CD14-positive monocyte (primary cell): ENCODE measurements at places on chromosomes 12 and 14.
A peak's percentile ranks its signal among the peaks of the same experiment; 100 is the strongest.

DNA sequence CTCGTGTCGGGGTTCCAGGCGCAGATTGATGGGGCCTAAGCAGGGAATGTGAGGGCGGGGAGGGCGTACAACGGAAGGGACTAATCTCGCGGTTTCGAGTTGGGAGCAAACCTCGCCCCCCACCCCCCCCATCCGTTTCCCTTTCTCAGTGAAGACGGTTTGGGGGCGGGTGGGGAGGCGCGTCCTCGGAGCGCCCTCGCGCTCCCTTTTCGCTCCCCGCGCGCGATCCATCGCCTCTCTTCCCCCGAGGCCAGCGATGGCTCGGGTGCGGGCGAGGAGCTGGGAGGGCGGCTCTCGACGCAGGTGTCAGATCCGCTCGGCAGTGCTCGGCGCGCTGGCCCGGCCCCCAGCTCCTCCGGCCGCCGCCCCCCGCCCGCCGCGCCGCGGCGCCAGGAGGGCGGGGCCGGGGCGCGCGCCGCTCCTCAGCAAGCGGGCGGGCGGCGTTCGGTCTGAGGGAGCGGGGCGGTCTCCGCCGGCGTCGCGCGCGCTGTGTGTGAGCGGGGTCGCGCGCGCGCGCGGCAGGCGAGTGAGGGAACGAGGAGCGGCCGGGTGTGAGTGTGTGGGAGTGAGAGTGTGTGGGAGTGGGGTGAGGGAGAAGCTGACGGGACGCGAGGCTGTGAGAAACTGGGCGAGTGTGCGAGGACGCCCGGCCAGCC is at the start of gene RIMKLB:
RIMKLB (plus strand) TSS at position 516 of the 656 bp plus-strand sequence. CDS start 15,876 bp downstream, outside the sequence.
- DNase-seq = peak; percentile 56

DNA sequence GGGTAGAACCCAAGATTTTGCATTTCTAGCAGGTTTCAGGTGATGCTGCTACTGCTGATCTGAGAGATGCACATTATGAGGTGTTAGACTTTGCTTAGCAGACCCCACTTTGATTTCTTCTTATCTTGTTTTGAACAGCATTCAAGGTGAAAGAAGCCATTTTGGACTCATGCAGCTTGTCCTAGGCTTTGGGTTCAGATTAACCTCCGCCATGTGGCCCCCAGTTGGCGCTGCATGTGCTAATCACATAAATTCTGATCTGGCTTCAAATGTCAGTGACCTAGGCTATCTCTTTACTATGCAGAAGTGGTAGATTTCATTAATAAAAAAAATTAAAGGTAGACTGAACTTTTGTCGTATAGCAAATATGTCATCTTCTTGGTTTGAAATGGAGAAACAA is 89.8 kb upstream of the DYRK2 start:
- no peak for DNase-seq

- no peak for DNase-seq
Measured at GRCh38 chr14:33509454-33509853, 441.4 kb downstream of the EGLN3 start.

DNA sequence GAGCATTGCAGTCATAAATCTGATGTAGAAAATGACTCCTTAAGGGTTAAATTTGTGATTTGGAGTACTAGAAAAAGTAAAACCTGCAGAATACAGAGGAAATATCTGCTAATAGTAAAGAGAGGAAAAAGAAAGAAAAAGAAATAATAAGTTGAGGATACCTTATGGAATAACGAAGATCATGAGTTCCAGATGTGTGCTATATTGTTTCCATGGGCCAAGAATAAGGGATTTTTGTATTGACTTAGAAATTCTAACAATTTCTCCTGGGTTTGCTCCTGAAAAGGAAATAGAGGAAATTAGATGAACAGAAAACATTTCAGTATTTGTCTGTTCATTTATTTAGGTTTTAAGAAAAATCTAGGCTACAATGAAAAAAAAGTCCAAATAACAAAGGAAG is 115.3 kb downstream of the ALG10B start:
- no peak for DNase-seq

DNA sequence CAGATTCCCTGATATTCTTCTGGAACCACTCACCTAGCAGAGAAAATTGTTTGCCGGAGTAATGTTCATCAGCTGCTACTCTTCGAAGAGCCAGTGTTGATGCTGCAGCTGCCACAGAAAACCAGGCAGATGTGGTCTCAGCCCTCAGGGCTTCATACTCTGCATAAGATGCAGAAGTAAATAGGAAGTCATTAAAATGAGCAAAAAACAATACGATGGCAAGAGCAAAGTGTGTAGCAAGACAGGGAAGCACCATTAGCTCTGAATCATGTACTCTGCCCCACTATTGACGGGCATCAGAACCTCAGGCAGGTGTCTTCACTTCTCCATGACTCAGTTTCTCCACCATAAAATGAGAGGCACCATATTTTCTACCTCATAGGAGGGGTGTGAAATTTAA is 991.6 kb upstream of the TMEM132C start:
- DNase-seq = no peak

- no peak for DNase-seq
Measured at GRCh38 chr12:105220150-105220928, 15.6 kb downstream of the APPL2 start.

DNA sequence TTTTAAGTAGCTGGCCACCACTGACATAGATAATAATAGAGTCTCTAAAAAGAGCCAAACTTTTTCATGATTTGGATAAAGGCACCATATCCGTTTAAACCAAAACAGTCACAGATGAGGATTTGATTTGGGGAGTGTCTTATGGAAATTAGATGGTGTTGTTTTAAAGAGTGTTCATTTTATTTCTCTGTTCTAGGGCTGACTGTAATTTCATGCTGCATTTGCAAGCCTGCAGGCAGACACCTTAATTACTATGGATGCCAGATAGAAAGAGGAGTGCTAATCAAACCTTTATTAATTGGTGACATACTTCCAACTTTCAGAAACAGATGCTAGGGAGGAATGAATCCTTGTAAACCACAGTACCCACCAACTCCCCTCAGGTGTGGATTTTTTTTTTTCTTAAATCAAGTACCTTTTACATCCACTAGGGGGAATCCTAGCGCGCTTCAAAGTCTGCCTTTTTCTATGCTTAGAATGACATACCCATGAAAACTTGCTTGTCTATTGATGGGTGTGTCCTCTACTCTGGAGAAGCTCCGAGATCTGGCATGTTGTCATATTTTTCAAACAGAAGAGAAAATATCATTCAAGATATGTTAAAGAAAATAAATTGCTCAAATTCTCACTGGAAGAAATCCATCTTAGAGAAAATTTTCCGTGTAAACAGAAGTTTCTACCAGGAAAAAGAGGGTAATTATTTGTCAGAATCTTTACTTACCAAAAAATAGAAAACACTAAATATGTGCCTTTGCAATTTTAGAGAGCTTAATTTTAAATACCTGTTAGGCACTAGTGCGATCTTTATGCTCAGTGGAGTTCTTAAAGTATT is 14.2 kb upstream of the PLXNC1 start:
- DNase-seq = peak; percentile 66

GRCh38 chr14:96177766-96178375 is 26.8 kb upstream of the BDKRB2 start:
- no peak for DNase-seq

GRCh38 chr14:56846970-56847930 is 37.0 kb upstream of the OTX2 start:
- no peak for DNase-seq

DNA sequence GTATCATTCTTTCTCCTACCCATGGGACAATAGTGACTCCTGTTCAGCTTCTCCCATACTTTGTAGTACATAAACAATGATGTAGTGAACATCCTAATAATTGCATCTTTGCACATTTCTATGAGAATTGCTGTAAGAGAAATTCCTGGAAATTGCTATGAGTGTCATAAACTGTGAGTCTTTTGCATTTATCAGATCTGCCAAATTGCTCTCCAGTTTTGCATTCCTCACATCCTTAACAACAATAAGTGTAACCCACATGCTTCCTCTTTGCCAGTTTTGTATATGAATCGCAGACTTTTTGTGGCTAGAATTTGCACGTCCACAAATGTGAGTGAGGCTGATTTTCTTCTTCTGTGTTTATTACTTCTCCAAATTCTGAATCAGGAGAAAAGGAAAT is 124.0 kb upstream of the TBX5 start:
- no peak for DNase-seq

GRCh38 chr14:67738740-67739504 is 37.2 kb downstream of the RDH12 start:
- DNase-seq = peak; percentile 9

GRCh38 chr12:104683831-104684503 is 227.2 kb downstream of the CHST11 start:
- no peak for DNase-seq

DNA sequence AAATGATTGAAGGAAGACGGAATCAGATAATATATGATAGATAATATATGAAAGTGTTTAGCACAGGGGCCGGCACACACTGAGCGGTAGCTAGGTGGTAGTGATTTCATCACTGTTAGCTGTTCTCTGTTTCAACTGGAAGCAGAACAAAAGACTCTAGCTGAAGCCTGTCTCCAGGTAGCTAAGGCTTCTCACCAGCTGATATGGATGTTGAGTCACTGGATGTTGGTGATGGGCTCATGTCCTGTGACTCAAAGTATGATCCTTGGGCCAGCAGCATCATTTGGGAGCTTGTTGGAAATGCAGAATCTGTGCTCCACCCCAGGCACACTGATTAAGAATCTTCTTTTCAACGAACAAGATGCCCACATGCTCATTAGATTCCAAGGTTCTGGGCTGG is 21.7 kb upstream of the KCNA5 start:
- DNase-seq = no peak

GRCh38 chr12:112418608-112419296 is at the start of gene PTPN11:
Gene PTPN11, plus strand, starts transcription at chr12:112418947. Its CDS starts 165 bp downstream, at chr12:112419112.
- peak; percentile 76 for DNase-seq
